ENCODE measurements at places on chromosomes 2 and 18. TPM values are rescaled to one million over a fixed set of nuclear protein-coding genes. Genes with fewer than 3 reads are reported as not detected.
A peak's percentile ranks its signal among the peaks of the same experiment; 100 is the strongest.

Gene STPG4
- not detected for total RNA-seq

GRCh38 chr18:13606604-13607254 is 119.6 kb downstream of the FAM210A start:
- DNase-seq: peak; percentile 37

Gene CNDP2
- total RNA-seq: 344 TPM

Gene LRRC30
- total RNA-seq: not detected

DNA sequence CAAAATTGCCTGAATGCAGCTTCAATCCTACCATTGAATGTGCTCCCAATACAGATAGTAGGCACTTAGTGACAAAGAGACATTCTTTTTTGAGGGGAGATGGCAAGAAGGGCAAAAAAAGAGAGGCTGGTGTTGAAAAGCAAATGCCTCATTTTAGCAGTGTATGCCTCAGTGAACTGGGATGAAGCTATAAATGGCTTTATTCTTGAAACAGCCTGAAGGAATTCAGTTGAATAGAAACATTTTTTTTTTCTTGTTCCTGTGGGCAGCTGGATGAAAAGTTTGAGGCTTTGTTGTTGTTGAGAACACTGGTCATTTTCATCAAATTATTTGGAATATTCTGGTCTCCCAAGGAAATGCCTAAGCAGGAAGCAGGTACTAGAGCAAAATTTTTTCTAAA is 228.9 kb downstream of the RNF144A start:
- DNase-seq: no peak
